C1 segment of cervical spinal cord (tissue), 14 donors: ENCODE measurements at places on chromosomes 5 and 9.

GRCh38 chr5:16551628-16552027, 65.2 kb downstream of the RETREG1 start:
- DNase-seq: no peak

DNA sequence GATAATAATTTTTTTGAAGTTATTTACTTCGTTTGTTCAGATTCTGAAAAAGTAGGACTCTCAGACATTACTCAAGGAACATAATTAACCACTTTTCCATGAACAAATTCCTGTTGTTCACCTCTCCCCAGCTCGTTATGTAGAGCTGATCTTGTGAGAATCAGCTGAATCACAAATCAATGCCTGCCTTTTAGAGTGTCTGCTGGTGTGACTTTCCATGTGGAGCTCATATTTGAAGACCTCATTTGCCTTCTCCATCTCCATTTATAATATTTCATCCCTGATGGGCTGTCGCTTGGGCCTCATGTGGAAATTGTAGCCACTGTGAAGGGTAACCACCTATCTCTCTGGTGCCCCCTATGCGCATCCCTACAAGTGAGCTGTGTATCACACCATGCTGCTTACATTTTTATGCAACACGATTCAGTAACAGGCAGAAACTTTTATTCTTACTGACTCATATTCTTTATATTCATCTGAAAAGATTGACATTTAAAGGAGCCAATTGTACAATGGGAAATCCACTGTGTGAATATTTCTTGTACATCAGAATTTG, 111.3 kb downstream of the STK32A start:
- DNase-seq: no peak

GRCh38 chr5:156121882-156122281, 205.1 kb upstream of the SGCD start:
- no peak for DNase-seq

DNA sequence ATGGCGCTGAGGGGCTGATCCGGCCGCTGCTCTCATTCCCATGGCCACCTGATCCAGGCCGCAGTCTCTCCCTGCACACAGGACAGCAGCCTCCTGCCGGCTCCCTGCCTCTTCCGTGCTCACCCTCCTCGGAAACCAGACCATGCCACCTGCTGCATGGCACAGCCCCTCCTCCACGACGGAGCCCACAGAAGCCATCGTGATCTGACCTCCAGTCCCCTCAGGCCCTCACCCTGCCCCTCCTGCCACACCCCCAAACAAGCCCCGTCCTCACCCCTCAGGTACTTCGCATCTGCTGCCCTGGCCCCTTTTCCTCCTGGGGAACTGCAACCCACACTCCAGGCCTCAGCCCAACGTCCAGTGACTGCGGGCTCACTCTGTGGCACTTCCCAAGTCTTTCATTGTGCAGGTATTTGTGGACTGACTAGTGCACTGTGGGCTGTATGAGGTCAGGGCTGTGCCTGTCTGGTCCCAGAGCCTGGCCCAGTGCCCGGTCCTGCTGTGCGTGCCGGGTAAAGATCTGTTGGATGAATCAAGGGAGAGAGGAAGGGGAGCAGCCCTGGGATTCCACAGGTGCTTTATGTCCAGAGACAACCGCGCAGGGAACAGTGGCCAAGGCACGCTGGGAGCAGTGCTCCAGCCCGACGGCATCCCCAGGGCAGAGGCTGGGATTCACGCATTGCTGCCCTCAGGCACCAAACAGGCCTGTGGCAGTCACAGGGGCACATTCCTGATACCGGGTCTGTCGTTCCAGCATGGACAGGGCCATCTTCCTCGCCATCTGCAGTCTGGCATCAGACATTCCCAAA, 86.1 kb downstream of the ADAMTS2 start:
- DNase-seq: no peak

GRCh38 chr5:39266442-39266841, 47.1 kb upstream of the FYB1 start:
- no peak for DNase-seq

GRCh38 chr9:106479679-106480078, 383.3 kb upstream of the ZNF462 start:
- DNase-seq: no peak

GRCh38 chr5:174109698-174110260, 64.3 kb downstream of the NSG2 start:
- no peak for DNase-seq

GRCh38 chr5:159545156-159545555, 214.9 kb upstream of the IL12B start:
- no peak for DNase-seq

DNA sequence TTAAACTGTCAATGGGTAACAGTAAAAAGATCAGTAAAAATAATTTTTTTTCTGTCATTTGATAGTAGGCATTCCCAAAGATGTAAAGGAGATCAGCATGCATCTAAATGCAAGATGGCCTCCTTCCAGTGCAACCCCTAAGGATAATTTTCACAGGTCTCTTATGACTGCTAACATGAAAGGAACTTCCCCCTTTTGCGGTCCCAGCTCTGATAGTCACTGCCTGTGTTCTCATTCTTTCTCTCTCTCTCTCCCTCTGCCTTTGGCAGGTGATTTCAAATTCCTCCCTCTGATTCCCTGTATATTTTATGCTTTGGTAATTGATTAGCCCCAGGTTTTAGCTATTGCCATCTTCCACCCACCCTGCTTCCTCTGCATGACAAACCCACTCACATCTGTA, 8.9 kb downstream of the SPINK14 start:
- DNase-seq: no peak

DNA sequence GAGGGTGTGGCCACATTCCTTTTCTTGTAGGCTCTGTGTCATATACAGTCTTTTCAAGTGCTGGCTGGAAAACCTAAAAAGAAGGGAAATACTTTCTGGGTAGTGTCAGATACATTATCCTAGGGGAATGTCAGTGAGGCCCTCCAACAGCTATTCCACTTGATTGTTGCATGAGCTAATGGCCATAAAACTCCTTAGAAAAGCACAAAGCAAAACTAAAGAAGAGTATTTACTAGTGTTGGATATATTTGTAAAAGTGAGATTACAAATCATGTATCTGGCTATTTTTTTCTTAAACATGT, 829 bp downstream of the ANXA1 start:
- no peak for DNase-seq

DNA sequence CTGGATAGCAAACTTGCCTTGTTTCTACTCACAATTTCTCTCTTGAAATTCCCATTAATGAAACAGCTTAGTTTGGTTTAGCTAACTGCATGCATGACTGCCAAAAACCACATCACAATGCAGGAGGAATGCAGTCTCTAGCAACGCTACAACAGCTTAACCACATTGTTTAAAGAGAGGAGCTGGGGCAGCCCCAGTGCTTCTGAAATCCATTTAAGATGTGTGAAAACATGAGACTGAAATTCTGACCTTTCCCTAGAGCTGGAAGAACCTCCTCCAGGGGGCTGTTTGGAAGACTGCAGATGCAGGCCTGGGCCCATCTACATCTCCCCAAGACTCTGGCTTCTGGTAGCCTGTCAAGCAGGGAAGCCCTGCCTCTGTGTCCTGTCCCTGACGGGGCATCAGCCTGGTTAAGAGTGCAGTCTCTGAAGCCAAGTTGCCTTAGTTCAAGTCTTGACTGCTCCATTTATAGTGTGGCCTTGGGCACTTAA, 157.1 kb downstream of the ZNF462 start:
- DNase-seq: no peak

- no peak for DNase-seq
These were observed 15.4 kb downstream of the CCL28 start for GRCh38 chr5:43396762-43397304.

DNA sequence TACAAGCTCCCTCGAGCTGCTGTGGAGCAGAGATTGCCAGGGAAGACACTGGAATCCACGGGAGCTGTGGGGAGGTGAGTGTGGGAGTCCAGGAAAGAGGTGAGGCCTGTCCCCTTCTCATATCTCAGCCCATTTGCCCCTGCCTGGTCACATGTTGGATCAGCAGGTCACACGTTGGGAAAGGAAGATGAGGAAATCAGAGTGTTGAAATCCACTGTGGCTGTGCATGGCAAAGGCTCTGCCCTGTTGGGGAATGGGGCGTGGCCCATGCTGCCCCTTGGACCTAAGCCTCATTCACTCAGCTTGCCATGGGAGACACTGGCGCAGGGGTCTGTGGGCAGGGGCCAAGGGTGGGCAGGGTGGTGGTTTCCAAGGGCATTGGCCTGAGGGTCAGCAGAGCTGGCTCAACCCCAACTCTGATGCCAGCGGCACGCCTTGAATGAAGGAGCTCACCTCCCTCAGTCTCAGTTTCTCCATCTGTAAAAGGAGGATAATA, 85.4 kb upstream of the CPEB4 start:
- no peak for DNase-seq

DNA sequence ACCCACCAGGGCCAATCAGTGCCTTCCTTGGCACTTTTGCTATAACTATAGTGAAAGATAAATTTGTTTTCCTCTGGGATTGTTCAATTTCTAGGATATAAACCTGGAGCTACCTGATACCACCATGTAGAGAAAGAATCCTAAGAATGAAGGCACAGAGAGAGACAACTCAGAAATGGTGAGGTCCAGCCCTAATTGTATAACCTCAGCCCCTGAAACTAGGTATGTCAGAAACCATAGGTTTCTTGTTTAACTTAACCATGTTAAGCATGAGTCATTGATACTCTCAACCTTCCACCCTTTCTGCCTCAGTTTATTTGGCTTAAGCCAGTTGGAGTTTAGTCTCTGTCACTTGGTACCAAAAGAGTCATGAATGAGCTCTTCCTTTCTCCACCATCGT, 4.6 kb upstream of the SPZ1 start:
- no peak for DNase-seq

DNA sequence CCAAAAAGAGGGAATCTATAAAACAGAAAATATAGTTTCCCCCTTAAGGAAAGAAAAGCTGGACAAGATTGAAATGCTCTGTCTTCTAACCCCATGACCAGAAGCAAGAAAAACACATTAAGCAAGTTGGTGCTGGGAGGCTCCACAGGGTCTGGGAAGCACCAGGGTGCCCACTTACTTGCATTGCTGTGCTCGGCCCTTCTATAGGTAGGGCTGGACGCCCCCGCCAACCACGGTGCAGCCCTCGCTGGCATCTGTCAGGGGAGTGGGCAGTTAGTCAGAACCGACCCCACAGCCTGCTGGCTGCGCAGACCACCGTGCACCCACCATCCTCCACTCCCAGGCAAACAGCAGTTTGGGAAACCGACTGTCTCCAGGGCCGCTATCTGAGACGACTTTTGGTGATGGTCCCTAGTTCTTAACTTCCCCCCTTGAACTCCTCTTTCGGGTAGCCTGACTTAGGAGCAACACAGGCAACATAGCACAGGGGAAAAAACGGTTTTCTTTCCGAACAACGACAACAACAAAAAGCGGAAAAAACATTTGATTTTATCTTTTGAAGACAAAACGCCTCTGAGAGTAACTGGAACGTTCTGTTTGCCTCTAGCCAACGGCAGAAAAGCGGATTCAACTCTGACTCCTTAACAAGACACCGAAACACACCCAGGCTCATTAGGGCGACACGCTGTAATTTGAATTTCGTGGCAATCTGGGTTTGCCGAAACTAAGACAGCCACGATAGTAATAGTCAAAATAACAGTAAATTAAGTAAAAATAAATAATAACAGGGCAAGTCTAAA, 3.9 kb downstream of the IRX2 start:
- DNase-seq: no peak

DNA sequence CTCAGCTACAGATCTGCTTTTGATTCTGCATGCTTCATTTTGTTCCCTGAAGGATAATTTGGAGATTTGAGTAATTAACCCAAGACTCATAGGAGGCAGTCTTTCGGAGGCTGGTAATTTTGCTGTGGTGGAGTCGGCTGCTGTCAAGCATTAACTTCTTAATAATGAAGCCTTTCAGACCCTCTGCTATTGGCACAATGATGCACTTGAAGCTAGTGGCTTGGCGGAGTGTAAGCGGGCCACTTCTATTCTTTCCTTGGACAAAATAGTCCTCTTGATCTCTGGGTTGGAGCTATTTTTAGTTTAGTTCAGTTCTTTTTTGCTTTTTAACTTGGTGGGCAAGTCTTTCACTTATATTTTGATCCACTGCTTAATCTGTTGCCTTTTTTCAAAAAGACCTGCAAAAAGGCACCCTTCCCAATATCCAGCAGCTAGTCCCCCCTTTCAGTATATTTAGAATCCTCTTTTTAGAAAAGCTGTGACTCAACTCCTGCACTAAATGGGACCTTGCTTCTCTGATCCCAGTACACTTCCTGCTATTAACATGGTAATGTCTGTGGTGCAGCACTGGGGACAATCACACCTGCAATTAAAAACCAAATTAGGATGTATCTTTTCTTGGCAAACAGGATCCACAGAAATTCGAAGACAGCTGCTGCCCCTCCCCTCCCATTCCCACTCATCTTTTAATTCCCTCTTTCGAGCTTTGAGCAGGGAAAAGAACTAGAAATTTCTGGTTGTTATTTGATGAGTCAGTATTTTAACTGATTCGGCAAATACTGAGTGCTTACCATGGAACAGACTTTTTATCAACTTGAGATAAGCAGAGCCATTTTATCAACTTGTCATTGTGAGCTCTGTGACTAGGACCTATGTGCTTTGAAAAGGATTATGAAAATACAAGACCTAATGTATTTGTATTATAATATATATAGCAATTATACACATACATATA, 169.4 kb upstream of the ANKRD55 start:
- DNase-seq: no peak

DNA sequence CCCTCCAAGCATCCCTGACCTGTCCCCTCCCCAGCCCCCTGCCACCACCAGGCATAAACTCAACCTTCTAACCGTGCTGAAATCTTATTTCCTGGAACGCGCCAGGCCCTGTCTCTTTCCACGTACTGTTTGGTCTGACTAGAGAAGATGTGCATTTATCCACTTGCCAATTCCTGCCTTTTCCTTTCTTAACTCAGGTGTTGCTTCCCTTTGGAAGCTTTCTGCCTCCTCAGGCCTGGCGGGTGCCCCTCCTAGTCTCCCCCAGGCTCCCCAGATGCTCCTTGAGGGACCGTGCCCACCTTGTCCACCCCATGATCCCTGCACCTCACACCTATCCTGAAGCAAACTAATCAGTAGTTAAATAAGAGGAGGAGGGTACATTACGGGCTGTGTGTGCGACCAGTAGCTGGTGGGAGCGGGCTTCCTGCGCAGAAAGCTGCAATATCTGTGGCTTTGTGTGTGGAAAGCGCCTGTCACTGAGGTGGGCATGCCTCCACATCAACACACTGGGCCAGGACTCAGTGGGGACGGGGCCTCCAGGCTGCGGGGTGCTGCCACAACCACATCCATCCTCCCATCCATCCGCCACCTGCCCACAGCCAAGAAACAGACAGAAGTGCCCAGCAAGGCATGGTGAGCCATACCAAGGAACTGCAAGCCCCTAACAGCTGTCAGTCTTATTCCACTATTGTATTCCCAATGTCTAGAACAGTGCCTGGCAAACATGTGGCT, 73.5 kb downstream of the COL23A1 start:
- DNase-seq: no peak

- DNase-seq: no peak
These were observed 29.9 kb downstream of the NSD1 start for GRCh38 chr5:177163500-177163899.

- no peak for DNase-seq
These were observed 39.2 kb upstream of the HAND1 start for GRCh38 chr5:154517181-154517580.
